ENCODE measurements at places on chromosomes 13 and 19. TPM values are rescaled to one million over a fixed set of nuclear protein-coding genes. Genes with fewer than 3 reads are reported as not detected.

DNA sequence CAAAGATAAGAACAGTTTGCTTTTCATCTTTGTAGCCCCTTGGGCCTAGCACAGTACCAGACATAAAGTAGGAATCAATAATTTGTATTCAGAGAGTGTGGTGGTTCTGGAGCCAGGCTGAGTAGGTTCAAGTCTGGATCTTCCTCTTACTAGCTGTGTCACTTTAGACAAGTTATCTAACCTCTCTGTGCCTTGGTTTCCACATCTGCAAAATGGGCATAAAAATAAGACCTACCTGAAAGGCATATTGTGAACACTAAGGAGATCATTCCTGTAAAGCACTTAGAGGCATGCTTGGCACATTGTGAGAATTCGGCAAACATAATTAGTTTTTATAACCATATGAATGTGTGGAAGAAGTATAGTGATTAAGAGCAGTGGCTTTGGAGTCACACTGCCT is 95.8 kb downstream of the MBNL2 start:
- H3K27me3 ChIP-seq, result no peaks in the 10 kb centered on the region
- no peak for DNase-seq
- no peak overlapping the region for H3K4me3 ChIP-seq
- peaks cover 3% of the 10 kb centered on the region for H3K36me3 ChIP-seq

The ELSPBP1 gene
- total RNA-seq, result not detected

DNA sequence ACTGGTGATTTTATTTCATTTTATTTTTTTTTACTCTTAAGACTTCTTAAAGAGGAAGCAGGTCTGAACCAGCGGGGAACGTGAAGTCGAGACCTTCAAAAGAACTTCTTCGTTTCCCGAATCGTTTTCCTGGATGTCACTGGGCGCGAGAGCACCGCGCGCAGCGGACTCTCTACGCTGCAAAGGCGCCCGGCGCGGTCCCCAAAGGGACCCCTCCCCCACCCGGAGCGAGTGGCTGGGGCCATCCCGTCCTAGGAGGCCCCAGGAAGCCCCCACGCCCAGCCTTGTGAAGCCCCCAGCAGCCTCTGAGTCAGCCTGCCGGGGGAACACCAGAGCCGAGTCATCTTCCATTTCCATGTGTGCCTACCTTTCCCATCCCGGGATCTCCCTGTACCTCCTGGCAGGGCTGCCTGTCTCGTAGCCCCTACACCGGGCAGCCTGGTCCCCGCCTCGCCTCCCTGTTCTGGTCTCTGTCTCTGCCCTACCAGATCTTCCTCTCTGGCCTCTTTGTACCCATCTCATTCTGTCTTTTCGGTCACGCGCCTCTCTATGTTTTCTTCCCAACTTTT is 608 bp downstream of the CD70 start:
- no peaks in the 10 kb centered on the region for H3K36me3 ChIP-seq
- peaks cover 52% of the 10 kb centered on the region for H3K4me1 ChIP-seq
- H3K27me3 ChIP-seq, result peaks cover 31% of the 10 kb centered on the region

DNA sequence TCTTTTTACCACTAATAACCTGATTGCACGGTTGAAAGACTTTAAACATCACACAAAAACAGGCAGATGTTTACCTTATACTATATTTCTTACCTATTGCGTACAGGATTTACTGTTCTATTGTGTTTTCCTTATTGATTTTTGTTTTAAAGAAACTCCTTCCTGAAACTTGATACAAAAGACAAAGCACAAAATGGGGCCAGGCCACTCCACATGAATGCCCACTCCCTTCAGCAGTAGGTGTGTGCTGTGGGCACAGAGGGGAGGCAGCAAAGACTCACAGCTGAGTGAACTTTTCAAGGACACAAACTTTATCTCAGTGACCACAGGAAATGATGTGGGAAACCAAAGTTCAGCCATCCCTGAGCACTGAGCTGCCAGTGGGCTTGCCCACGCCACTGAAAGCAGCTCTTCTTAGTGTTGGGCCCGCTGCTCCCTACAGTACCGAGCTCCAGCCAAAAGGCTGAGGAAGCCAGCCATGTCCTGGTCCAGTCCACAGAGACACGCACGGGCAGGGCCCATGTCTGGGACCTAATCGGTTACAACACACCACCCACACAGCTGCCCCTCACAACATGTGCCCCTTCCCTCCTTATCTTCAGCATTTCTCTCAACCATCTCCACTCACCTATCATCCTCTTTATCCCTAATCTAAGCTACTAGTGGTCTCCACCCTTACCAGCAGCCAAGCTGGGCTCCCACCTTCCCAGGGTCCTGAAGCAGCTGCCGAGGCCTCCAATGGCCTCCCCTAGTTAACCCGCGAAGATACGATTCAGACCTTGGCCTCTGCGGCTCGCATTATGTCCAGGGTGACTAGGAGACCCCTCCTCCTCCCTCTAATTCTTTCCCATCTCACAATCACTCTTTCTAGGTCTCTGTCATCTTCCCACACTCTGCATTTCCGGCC is 39.5 kb downstream of the ATP7B start:
- no peaks in the 10 kb centered on the region for H3K27me3 ChIP-seq
- no peaks in the 10 kb centered on the region for H3K36me3 ChIP-seq
- no peak overlapping the region for H3K4me3 ChIP-seq
- no peak overlapping the region for H3K27ac ChIP-seq
- H3K4me1 ChIP-seq, result peaks cover 23% of the 10 kb centered on the region
- no peak for DNase-seq

The PRTN3 gene
- not detected for total RNA-seq

DNA sequence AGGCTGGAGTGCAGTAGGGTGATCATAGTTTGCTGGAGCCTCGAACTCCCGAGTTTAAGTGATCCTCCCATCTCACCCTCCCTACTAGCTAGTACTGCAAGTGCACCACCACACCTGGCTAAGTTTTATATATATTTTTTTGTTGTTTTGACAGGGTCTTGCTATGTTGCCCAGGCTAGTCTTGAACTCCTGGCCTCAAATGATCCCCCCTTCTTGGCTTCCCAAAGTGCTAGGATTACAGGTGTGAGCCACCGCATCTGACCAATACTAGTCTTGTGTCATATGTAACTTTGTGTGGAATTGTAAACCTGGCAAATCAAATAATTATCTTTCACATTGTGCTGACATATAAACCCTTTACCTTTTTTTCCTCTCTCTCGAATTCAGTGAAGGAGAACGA is 10.2 kb downstream of the HNRNPM start:
- DNase-seq, result no peak
- peaks cover 70% of the 10 kb centered on the region for H3K4me1 ChIP-seq
- peaks cover 69% of the 10 kb centered on the region for H3K36me3 ChIP-seq
- no peak overlapping the region for H3K4me3 ChIP-seq
- no peaks in the 10 kb centered on the region for H3K27me3 ChIP-seq

GRCh38 chr19:12983091-12983490 is 12.2 kb upstream of the NFIX start:
- H3K27me3 ChIP-seq, result peaks cover 2% of the 10 kb centered on the region
- no peaks in the 10 kb centered on the region for H3K36me3 ChIP-seq
- peak overlapping the region; percentile 19 for H3K4me3 ChIP-seq
- H3K4me1 ChIP-seq, result peaks cover 16% of the 10 kb centered on the region
- no peak for DNase-seq
- no peak overlapping the region for H3K27ac ChIP-seq

- no peaks in the 10 kb centered on the region for H3K4me1 ChIP-seq
- H3K4me3 ChIP-seq, result no peak overlapping the region
- no peak for DNase-seq
- H3K36me3 ChIP-seq, result no peaks in the 10 kb centered on the region
- H3K27me3 ChIP-seq, result no peaks in the 10 kb centered on the region
These were observed 1230.9 kb upstream of the SLC10A2 start for GRCh38 chr13:104297075-104297474.

DNA sequence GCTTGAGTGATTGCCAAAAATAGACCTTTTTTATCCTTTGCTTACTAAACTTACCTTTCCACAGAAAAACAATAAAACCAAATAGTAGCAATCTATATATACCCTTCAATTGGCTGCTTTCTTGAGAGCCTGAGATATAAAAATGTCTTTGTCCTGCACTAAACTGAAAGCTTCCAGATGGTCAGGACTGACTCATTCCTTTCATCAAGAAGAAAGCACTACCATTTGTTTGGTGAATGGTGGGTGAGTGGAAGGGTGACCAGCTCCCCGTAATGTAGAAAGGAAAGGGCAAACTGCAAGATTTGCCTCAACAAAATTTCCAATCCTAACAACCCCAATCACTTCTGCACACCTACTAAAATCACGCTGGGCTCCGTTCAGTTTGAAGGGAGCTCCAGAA is 67.8 kb downstream of the SACS start:
- no peaks in the 10 kb centered on the region for H3K27me3 ChIP-seq
- no peaks in the 10 kb centered on the region for H3K4me1 ChIP-seq
- peaks cover 69% of the 10 kb centered on the region for H3K36me3 ChIP-seq
- no peak for DNase-seq

DNA sequence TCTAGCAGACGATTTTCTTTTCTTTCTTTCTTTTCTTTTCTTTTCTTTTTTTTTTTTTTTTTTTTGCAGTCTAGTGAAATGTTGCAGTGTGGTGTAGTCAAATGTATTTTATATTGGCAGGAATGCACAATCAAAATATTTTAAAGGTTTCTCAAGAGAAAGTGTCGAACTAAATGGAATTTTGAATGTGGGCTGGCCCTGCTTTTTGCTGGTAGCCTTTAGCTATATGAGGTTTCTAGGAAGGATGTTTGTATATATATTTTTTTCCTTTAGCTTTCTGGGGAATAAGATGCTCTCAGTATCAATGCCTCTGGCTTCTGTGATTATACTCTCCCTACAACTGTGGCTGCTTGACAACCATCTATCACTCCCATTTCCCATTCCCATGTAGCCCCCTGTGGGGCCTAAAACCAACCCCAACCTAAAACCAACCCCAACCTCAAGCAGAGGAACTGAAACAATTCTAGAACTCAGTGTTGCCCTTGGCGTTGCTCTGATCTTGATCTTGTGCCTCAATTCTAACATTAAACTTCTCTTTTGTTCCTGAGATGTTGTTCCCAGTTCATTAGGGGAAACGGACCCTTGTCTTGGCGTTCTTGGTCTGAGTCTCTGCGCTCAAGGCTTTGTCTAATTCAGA is 27.1 kb downstream of the CYSLTR2 start:
- no peak overlapping the region for H3K27ac ChIP-seq
- H3K4me1 ChIP-seq, result peaks cover 6% of the 10 kb centered on the region
- no peak overlapping the region for H3K4me3 ChIP-seq
- H3K36me3 ChIP-seq, result no peaks in the 10 kb centered on the region
- DNase-seq, result no peak

DNA sequence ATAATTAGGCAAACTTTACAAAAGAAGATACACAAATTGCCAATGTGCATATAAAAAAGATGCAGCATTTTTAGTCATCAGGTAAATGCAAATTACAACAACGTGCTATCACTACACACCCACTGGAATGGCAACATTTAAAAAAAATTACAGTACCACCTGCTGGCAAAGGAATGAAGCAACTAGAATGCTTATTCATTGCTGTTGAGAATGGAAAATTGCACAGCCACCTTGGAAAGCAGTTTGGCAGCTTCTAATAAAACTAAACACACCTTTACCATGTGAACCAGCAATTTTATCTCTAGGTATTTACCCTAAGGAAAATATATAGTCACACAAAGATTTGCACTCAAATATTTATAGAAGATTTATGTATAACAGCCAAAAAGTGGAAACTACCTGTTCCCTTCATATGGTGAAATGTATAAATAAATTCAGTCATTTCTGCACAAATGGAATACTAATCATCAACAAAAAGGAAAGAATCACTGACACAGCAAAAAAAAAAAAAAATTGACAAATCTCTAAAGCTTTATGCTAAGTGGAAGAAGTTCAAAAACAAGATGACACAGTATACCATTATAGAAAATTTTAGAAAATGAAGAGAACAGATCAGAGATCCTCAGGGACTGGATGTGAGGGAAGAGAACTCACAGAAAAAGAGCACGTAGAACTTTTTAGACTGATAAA is 30.3 kb downstream of the OXGR1 start:
- H3K4me3 ChIP-seq, result no peak overlapping the region
- H3K36me3 ChIP-seq, result no peaks in the 10 kb centered on the region
- H3K27ac ChIP-seq, result no peak overlapping the region

GRCh38 chr19:50570997-50571396 is 2.8 kb upstream of the LRRC4B start:
- peaks cover 22% of the 10 kb centered on the region for H3K27me3 ChIP-seq
- H3K4me3 ChIP-seq, result no peak overlapping the region
- no peaks in the 10 kb centered on the region for H3K36me3 ChIP-seq
- DNase-seq, result no peak
- H3K27ac ChIP-seq, result no peak overlapping the region

The TUBA3C gene
- not detected for total RNA-seq

The SULT2A1 gene
- not detected for total RNA-seq

The MEF2B gene
- total RNA-seq, result 1.9 TPM

GRCh38 chr19:6417713-6418561 is 6.7 kb downstream of the KHSRP start:
- H3K27me3 ChIP-seq, result no peaks in the 10 kb centered on the region
- H3K27ac ChIP-seq, result no peak overlapping the region
- DNase-seq, result no peak
- H3K36me3 ChIP-seq, result peaks cover 85% of the 10 kb centered on the region
- peaks cover 16% of the 10 kb centered on the region for H3K4me1 ChIP-seq
- no peak overlapping the region for H3K4me3 ChIP-seq

The HCST gene
- total RNA-seq, result 72.4 TPM

DNA sequence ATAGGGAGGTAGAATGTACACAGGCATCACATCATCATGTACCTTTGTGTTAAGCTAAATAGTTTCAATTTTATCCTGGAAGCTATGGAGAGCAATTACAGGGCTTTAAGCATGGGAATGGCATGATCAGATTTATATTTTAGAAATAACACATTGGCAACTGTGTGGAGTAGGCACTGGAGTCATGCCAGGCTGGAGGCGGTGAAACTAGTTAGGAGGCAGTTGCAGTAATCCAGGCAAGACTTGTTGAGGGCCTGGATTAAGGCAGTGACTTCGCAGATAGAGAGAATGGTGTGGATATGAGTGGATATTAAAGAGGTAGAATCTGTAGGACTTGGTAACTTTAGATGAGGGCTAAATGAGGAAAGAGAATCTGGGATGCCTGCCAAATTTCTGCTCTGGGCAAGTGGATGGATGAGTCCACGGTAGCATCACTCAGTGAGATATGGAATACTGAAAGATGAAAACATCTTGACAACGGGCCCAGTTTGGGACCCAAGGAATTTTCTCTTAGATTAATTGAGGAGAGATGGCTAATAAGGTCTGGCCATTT is 506.2 kb downstream of the FGF9 start:
- no peak for DNase-seq
- H3K4me3 ChIP-seq, result no peak overlapping the region
- H3K4me1 ChIP-seq, result no peaks in the 10 kb centered on the region

DNA sequence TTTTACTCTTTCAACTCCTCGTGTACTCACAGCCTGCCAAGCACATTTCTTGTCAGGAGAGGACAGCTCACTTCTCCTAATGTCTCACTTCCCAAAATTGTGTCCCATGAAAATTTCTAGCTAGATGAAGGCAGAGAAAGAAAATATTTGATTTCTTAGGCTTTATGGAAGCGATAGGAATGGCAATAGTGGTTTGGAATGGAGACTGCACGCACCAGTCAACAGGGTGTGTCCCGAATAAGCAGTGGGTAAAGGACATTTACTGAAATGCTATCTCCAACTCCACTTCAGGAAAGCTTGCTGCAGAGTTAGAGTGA is 321 bp upstream of the ZNF222 start:
- H3K4me3 ChIP-seq, result peak overlapping the region; percentile 79
- peaks cover 34% of the 10 kb centered on the region for H3K36me3 ChIP-seq
- H3K27me3 ChIP-seq, result no peaks in the 10 kb centered on the region
- H3K4me1 ChIP-seq, result peaks cover 14% of the 10 kb centered on the region

All from CD4-positive, alpha-beta T cell (primary cell).